ENCODE measurements at places on chromosomes 7 and 10. TPM values are rescaled to one million over a fixed set of nuclear protein-coding genes. Genes with fewer than 3 reads are reported as not detected.

DNA sequence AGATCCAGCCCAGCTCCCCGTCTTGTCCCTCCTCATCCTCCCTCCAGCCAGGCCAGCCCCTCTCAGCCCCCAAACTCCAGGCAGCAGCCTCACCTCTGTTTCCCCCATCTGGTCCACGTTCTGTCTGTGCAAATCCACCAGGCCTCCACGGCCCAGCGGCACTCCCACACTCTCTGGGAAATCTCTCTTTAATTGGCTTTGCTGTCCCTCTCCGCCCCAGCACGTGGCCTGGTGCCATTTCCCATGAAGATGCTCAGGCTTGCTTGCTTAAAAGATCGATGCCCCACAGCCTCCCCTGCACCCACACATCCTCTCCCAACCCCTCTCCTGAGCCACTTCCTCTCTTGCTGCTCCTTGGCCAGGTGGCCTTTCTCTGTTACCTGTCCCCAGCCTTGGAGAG lies 39.3 kb downstream of the PRF1 start:
- no peak for DNase-seq

DNA sequence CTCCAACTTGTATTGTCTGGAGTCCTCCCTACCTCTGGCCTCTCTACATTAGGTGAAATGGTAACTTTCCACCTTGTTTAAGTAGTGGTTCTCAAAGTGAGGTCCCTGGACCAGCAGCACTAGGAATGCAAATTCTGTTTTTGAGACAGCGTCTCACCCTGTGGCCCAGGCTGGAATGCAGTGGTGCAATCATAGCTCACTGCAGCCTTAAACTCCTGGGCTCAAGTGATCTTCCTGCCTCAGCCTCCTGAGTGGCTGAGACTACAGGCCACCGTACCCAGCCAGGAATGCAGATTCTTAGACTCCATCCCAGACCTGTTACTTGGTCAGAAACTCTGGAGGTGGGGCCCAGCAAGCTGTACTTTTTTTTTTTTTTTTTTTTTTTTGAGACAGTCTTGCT lies 6.8 kb upstream of the TBL2 start:
- DNase-seq: no peak

MYO1G gene
- under 0.01 TPM for total RNA-seq

- DNase-seq: no peak
Measured at GRCh38 chr7:37483627-37484026, 35.0 kb upstream of the ELMO1 start.

- peak; percentile 89 for DNase-seq
Measured at GRCh38 chr10:5559642-5560141, 34.9 kb downstream of the CALML3 start.

- no peak for DNase-seq
Measured at GRCh38 chr7:1546274-1546908, 9.6 kb downstream of the TMEM184A start.

EGFR gene
- total RNA-seq: 36.0 TPM

- no peak for DNase-seq
Measured at GRCh38 chr10:46541735-46542566, 14.5 kb downstream of the GPRIN2 start.

VWA2 gene
- under 0.01 TPM for total RNA-seq

MYL7 gene
- total RNA-seq: not detected

- DNase-seq: no peak
Measured at GRCh38 chr10:15238555-15239335, 70.3 kb upstream of the NMT2 start.

TFPI2 gene
- total RNA-seq: 14.4 TPM

GRCh38 chr10:70675496-70676161 lies 3.3 kb downstream of the ADAMTS14 start:
- no peak for DNase-seq

DNA sequence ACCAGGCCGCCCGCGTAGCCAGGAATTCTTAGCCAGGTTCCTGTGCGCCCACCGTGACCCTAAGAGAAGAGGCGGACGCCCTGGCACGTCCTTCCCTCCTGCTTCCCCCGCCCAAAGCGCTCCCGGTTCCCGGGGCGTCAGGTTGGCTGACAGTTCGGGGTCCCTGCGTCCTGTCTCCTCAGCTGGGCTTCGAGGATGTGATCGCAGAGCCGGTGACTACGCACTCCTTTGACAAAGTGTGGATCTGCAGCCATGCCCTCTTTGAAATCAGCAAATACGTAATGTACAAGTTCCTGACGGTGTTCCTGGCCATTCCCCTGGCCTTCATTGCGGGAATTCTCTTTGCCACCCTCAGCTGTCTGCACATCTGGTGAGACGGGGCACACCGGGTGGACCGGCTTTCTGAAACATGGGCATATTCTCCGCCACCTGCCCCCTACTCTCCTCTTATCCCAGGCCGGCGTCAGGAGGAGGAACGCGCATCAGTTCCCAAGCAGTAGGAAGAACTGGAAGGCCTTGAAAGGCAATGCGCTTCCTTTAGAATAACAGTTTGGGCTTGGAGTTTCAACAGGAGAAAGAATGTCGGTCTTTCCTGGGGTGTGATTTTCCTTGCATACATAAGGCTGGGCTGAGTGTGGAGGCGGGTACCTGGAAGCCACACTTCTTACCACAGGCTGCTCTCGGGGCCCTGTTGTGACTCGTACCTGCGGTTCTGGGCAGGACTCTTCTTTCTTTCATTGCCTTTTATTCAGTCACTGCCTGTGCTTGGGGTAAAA lies 728 bp downstream of the CAV2 start:
- DNase-seq: peak; percentile 85

CPA1 gene
- total RNA-seq: under 0.01 TPM

DNA sequence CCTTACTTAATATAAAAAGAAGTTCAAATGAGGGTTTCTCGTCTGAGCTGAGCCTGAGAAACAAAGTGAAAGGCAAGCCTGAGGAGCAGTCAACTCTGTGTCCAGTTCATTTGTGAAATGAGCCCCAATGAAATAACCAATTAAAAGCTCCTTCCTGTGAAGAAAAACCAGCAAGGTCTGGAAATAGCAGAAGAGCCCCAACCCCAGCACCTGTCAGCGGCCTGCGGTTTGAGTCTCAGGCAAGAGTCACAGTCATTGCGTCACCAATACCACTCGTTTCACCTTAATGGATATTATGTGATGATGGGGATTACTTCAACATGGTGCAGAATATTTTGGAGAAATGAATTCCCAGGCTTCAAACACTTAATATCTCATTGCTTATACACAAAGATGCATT lies 211.3 kb upstream of the DPP6 start:
- DNase-seq: no peak

CCL26 gene
- total RNA-seq: 1.3 TPM

PLXNA4 gene
- 1.2 TPM for total RNA-seq

- no peak for DNase-seq
Measured at GRCh38 chr7:129126314-129126713, 18.2 kb upstream of the TSPAN33 start.

DNA sequence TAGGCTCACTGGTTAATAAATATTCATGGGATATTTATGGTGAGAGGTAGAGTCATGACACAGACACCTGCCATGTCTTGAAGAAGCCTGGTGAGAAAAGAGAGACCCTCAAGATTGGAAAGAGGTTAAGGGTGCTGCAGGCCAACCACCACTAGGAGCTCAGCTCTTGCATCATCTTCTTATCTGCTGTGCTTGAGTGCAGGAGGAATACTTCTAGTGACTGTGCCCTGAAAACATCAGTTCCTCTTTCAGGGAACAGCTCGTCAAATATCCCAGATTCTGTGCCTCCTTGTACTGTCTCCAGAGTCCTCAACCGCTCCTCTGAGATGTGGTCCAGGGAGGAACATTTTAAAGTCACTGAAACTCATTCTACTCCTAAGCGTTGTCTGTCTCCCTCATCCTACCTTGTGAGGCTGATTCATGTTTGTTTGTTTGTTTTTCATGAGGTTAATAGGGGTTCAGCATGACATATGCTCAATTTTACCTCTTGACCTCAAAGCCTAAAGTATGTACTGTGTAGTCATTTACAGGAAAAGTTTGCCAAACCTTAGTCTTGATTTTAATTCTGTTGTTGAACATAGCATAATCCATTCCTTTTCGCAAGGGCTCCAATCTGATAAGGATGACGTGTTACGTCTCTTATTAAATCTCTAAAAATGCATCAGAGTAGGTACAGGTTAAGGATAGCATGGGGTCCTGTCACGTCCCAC lies 293.1 kb downstream of the C7orf25 start:
- no peak for DNase-seq

ASAH2 gene
- 0.51 TPM for total RNA-seq

TAS2R3 gene
- 1.3 TPM for total RNA-seq

DNA sequence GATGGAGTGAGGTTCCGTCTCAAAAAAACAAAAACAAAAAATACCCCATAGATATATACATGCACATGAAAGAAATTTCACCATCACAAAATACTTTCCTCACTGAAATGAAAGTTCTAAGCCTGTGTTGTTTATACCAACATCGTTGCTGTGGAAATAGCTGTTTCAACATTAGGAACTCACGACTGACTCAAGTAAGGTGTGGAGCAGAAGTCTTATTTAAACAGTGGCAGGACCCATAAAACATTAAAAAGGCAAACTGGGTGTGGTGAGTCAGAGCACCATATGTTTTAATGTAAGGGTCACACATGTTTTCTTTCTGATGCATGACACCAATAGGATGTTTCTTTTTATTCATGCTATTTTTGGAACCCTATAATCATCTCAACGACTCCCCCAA lies 48.3 kb downstream of the BAIAP2L1 start:
- peak; percentile 63 for DNase-seq

GRCh38 chr10:49798275-49798674 lies 36.2 kb upstream of the OGDHL start:
- DNase-seq: peak; percentile 17

VPS37D gene
- 6.2 TPM for total RNA-seq

GRCh38 chr10:14519785-14520184 lies 189.1 kb upstream of the FRMD4A start:
- no peak for DNase-seq

- no peak for DNase-seq
Measured at GRCh38 chr10:77500754-77501151, 136.9 kb downstream of the KCNMA1 start.

- no peak for DNase-seq
Measured at GRCh38 chr7:112508404-112508803, 27.6 kb downstream of the LSMEM1 start.

GPRIN2 gene
- total RNA-seq: not detected

CPN1 gene
- total RNA-seq: not detected

ACHE gene
- under 0.01 TPM for total RNA-seq

GRCh38 chr7:51927738-51928137 lies 611.1 kb upstream of the COBL start:
- DNase-seq: no peak

DNA sequence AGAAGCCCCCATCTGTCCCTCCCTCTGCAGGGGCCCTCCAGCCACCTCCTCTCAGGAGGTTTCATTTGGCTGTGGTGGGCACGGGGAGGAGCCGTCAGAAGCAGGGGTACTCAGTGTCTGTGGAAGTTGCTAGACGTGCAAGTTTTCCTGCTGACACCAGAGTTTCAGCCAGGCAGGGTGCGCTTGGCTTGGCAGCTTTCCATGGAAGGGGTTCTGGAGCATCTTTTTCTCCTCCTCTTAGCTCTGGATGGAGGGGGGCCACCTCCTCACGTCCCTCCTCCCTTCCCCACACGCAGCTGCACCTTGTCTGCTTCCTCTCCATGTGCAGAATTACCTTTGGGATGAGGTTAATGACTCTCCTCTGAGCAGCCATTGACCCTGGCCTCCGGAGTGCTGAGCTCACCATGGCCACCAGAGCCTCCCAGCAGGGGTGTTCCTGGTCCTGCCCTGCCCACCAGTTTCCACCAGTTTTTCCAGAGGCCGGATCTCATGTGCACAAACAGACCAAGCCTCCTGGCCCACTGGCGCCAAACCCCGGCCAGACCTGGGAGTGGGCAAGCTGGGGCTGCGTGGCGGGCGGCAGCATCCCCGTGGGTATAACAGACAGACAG lies 579.8 kb upstream of the FOXK1 start:
- no peak for DNase-seq

- peak; percentile 21 for DNase-seq
Measured at GRCh38 chr7:29189743-29190201, 4.8 kb upstream of the CHN2 start.

- DNase-seq: no peak
Measured at GRCh38 chr10:125521721-125522680, 161.0 kb downstream of the TEX36 start.

NUTM2E gene
- total RNA-seq: under 0.01 TPM

GRCh38 chr7:92769394-92769699 lies 67.0 kb downstream of the CDK6 start:
- DNase-seq: peak; percentile 42

ARMC10 gene
- 50.5 TPM for total RNA-seq

- peak; percentile 44 for DNase-seq
Measured at GRCh38 chr10:117004227-117005025, 561 bp downstream of the SHTN1 start.
